Fibroblast of skin of left quadriceps (primary cell): ENCODE measurements at places on chromosomes 1 and 21.

GRCh38 chr1:6249739-6250689, 6.0 kb downstream of the HES3 start:
- no peak for DNase-seq

DNA sequence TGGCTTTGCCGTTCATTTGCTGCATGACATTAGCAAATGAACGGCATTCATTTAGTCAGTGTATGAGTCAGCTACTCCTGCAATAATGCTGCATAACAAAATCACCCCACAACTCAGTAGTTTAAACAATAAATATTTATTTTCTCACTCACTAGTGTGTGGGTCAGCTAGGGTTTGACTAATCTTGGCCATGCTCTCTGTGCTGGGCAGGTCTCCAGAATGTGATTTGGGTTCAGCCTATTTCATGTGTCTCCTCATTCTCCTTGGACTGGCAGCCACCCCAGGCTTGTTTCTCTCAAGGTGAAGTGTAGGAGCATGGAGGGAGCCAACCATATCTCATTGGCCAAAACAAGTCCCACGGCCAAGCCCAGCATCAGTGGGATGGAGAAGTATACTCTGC, 104.3 kb downstream of the LACTBL1 start:
- DNase-seq = no peak

DNA sequence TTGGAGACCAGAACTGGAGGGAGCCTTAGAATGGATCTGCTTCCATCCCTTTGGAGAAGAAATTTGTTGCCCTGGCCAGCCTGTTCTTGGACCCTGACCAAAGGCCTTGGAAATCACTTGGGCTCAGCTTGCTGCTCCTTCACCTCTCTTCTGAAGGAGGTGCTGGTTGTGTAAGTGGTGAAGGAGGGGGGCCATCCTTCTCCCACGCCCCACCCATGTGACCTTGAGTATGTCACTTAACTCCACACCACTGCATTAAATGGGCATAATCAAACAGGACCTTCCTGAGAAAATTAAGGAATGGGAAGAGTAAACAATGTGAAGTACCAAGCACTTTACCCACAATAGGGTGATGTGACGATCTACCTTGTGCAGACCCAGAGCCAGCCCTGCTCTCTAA, 68.3 kb upstream of the GJB5 start:
- DNase-seq = no peak

DNA sequence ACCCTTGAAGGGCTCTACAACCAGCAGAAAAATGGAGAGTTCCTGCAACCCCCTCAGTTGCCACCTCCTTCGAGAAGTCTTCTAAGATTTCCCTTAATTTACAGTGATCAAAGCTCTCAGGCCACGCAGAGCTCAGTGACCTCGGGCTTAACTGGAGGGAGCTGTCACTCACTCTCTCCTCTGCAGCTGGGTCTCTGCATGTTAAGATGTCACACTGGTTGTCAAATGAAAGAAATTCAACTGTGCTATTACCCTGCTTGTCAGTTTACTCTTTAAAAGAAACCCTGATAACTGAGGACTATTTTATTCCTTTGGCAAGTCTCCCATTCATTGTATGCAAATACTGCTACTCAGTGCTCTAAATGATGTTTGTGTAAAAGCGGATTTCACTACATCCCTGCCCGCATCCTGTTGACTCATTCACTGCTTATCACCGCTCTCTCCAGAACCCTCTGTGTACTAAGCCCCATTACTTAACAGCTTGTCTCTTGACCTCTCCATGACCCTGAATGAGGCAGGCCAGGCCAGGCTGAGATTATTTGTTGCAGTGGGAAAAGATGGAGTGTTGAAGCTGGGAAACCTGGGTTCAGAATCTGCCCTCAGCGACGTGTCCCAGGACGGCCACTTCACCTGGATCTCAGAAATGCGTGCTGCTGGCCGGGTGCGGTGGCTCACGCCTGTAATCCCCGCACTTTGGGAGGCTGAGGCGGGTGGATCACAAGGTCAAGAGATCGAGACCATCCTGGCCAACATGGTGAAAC, 13.7 kb downstream of the DHRS3 start:
- DNase-seq = peak; percentile 92

GRCh38 chr1:60746278-60746791, 336.0 kb upstream of the NFIA start:
- no peak for DNase-seq

DNA sequence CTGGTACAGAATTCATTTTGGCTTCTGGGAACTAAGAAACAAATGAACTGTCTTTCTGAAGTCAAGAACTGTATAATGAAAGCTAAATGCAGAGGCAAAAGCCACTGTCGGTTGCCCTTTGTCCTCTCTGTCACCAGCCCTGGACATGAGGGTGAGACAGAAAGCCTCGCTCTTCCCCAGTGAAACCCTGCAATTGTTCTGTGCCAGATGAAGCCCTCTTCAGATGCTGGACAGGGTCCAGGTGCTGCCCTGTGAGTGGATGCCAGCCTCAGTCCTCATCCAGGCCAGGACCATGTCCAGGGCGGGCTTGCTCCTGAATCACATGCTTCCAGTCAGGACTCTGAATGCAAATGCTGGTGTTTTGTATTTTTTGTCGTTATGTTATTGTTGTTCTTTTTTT, 138.7 kb downstream of the RUNX1 start:
- no peak for DNase-seq

DNA sequence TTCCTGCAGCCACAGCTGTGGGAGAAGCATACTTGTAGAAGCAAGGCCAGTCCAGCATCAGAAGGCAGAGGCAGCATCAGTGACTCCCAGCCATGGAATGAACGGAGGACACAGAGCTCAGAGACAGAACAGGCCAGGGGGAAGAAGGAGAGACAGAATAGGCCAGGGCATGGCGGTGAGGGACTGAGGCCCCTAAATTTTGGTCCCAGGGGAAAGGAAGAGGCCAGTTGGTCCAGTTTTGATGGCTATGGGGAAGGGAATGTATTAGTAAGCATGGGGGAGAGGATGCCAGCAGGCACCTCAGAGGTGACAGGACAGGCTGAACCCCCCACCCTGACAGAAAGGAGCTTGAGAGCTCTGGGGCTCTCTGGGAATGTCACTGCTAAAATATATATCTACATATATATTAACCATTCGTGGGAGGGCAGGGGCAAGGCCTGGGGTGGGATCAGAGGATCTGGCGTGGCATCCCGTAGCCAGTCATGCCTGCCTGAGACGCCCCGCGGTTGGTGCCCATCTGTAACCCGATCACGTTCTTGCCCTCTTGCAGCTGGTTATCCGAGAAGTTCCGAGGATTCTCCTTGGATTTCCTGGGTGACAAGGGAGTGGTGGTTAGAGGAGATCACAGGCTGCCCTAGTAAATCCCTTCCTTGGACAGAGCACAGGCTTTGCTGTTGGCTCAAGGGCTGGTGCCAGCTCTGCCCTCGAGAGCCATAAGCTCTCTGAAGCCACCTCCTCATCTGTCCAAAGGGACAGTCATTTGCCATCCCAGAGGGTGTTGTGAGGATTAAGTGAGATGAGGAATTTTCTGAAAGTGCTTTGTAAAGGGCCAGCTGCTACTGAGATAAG, 6.7 kb downstream of the TAGLN2 start:
- DNase-seq = no peak

DNA sequence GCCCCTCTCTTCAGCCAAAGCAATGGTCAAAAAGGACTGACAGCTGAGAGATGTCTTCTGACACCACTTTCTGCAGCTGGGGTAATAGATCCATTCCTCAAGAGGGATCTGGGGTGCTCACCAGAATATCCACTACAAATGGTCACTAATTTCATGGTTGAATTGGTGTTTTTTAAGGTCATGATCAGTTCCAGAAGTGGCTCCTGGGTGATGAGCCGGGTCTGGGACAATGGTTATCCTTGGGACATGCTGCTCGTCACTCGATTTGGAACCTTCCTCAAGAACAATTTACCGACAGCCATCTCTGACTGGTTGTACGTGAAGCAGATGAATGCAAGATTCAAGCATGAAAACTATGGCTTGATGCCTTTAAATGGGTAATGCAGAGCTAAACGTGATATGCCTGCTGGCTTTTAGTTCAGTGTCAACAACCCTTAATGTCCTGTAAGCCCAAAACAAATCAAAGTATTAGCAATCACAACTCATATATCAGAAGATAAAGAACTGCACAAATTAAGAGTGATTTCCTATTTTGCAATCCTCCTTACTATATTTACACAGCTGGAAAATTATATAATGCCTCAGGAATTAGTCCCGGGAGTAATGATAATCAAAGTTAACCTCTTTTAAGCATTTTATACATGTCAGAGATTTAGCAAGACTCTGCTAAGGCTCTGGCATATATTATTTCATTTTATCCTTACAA, 20.1 kb downstream of the FMO3 start:
- peak; percentile 53 for DNase-seq

- no peak for DNase-seq
Observed at GRCh38 chr1:107243461-107243860, 102.6 kb downstream of the NTNG1 start.

DNA sequence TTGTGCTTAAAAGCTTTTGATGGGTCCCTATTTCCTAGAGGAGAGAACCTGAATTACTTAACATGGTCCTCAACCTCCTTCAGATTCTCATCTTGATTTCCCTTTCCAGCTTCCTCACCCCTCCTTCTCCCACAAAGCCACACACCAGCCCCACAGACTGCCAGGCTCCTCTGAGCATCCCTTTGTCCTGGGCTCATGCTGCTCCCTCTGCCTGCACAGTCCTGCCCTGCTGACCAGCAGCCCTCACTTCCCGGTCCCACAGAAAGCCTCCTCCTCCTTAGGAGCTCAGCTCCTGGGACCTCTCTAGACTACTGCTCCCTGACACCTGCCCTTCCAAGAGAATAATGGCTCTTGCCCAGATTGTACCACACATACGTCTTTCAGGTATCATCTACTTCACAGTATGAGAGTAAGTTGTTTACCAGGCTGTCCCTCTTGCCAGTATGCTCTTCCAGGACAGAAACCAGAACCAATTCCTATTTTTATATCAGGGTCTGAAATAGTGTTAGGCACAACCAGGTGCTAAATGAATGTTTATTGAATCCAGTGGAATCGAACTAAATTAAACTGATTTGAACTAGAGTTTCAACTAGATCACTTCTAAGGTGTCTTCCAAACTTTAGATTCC, 373.4 kb downstream of the LMX1A start:
- no peak for DNase-seq

GRCh38 chr21:35298757-35299156, 249.7 kb upstream of the RUNX1 start:
- DNase-seq = no peak

DNA sequence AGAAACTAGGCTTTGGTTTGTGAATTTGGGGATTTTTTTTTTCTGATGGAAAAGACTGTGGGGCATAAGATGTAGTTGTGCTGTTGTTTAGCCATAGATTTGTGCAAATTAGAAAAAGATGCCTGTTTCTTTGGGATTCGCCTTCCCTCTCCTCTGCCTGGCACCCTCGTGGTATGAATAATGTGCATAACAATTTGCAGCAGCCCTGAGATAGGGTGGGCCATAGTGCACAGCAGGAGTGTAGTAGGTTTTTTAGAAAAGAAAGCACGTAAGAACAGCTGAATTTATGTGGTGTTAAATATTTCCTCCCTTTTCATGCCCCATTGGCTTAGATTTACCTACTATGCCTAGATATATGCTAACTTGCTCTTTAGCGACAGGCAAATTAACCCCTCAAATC, 158.9 kb downstream of the PTGER3 start:
- DNase-seq = no peak

- peak; percentile 7 for DNase-seq
Observed at GRCh38 chr1:235199441-235199840, 38.4 kb upstream of the RBM34 start.

- no peak for DNase-seq
Observed at GRCh38 chr1:244019982-244020485, 31.0 kb upstream of the ZBTB18 start.

- peak; percentile 80 for DNase-seq
Observed at GRCh38 chr1:154479764-154480421, 22.1 kb upstream of the TDRD10 start.

DNA sequence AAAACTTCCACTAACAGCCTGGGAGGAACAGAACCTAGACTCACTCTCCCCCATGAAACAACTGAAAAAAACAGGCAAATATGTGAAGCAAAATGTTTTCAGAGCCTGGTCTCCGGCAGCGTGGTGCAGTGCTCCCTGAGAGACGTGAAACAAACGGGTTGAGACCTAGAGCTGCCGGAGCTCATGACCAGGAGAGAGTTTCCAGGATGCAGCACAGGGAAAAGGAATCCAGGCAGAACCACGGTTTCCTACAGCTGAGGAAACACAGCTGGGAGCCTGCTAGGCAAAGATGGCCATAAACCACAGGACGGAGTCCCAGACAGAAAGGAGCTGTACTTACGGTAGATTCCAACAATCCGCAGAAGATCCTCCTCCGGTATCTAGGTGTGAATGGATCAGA, 20.2 kb upstream of the SLC19A1 start:
- no peak for DNase-seq

GRCh38 chr1:245108909-245109308, 45.9 kb upstream of the KIF26B start:
- DNase-seq = no peak

- no peak for DNase-seq
Observed at GRCh38 chr1:147337040-147337630, 94.7 kb downstream of the CHD1L start.

- no peak for DNase-seq
Observed at GRCh38 chr1:78237364-78237916, 191.7 kb downstream of the GIPC2 start.

DNA sequence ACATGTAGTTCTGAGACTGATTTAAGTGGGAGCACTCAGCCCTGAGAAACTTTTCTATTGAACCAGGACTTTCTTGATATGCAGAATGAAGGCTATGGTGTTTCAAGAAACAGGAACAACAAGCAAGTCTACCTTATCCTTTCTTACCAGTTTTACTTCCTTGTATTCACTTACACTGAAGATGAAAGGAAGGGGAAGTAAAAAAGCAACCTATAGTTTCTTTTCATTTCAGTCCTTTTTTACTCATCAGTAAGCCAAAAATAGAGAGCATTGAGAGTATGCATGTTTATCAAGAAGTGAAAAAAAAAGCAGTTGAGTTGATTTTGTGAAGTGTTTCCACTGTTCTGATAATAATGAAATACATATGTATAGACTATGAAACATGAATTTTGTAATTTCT, 1010.3 kb downstream of the AMY1C start:
- no peak for DNase-seq

DNA sequence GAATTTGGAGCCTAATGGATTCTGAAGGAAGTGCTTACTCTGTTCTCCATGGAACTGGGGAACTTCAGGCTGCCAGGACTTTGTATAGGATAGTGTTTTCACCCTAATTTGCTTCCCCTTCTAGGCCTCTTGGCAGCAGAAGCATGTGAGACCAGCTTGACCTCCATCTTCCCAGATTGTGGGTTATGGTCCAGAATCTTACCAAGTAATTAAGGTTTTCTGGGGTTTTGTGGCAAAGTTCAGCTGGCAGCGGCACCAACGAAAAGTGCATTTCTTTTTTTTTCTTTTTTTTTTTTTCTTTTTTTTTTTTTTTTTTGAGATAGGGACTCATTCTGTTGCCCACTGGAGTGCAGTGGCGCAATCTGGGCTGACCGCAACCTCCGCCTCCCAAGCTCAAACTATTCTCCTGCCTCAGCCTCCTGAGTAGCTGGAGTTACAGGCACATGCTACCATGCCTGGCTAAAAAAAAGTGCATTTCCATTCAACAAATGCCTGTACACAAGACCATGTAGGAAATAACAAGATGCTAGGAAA, 3.4 kb upstream of the BMP8A start:
- no peak for DNase-seq

- no peak for DNase-seq
Observed at GRCh38 chr1:29836651-29837646, 600.6 kb downstream of the PTPRU start.
